NCI-H1092 treated with DMSO at 0.1 percent for 48 hours (cell line): ENCODE measurements at places on chromosomes 6 and 20.

GRCh38 chr6:125346201-125346925, 44.6 kb upstream of the HDDC2 start:
- no peak for DNase-seq

GRCh38 chr6:134870677-134871498, 79.0 kb downstream of the ALDH8A1 start:
- no peak for DNase-seq

GRCh38 chr6:108797951-108798669, 50.1 kb upstream of the ARMC2 start:
- no peak for DNase-seq

DNA sequence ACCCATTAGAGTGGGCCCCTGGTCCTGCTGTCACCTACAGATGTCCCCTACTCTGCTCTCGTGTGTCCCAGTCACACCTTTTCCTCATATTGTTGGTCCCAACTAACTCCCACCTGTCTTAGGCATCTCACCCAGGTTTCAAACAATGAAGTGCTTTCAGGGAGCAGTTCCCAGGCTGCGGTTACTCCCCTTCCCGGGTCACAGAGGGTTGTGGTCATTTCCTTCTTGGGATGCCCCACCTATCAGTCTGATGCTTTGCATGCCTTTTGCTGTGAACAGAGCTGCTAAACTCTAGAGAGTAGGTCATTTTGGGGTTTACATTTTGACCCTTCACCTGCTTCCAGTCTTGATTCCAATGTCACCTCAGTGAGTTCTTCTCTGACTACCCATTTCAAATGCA, 181.6 kb downstream of the CDC5L start:
- DNase-seq: no peak

DNA sequence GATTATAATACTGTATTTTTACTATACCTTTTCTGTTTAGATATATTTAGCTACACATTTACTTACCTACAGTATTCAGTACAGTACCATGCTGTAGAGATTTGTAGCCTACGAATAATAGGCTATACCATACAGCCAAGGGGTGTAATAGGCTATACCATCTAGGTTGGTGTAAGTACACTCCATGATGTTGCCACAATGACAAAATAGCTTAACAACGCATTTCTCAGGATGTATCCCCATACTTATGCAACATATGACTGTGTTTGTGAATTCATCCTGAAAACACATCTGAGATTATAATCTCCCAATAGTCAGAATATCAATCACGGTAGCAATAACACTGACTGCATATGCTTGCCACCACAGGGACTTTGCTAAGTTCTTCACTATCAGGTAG, 20.7 kb downstream of the B4GALT5 start:
- DNase-seq: no peak

- no peak for DNase-seq
Measured at GRCh38 chr6:90135667-90136066, 161.0 kb downstream of the BACH2 start.

DNA sequence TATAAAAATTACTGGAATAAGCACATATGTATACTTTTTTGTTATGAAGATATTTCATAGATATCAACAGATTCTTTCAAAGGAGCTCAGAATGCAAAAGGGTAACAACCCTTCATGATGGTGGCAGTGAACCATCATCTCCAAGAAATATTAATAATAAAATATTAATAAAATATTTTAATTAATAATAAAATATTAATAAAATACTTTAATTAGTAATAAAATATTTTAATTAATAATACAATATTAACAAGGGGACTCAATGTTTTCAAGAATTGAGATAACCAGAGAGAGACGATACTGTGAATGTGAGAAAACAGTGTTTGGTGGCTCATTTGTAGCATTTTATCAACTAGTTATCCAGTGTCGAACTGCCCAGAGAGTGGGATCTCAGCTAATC, 86.0 kb upstream of the NT5E start:
- DNase-seq: no peak

DNA sequence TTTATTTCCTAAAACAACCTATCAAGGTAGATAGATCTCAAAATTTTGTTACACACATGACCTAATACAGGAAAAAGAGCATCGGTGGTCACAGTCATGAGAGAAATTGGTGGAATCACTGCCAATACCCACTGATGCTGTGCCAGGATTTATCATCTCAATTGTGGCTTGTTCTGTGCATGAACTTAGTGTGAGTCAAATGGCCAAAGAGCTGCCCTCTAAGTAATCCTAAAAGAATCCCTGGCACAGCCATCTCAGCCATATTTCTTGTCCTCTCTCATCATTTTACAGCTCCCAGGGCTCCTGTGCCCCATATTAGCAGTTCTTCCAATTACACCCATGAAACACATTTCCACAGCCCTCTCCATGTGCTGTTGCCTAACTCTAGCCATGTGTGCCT, 6.1 kb downstream of the GSTA5 start:
- DNase-seq: no peak

GRCh38 chr6:132669690-132670291, 10.8 kb upstream of the TAAR1 start:
- DNase-seq: peak; percentile 21

DNA sequence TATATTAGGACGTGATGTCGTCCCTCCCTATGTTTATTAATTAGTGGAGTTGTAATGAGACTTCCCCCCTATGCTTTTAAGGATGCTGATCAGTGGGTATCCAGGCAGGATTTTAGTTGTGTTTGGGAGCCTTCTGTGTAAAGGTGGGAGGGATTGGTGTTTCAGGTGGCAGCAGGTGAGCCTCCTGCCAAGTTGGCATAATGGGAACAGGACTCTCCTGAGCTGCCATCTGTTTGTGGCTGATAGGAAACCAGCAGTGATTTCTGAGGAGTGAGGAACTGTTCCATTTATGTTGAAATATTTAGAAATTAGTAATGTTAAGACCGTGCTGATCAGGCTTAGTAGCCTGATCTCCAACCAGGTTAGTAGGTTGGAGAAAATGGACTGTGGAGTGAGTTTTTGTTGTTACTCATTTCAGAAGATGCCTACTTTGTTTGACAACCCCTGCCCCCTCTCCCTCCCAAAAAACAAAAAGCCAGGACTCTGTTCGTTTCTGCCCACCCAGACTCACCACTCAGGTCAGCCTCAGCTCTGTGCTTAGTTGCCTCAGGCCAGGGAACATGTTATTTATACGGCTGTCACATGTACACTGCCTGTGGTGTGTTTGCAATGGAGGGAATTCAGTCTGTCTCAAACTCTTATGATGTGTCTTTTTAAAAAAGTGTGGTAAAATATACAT, 55.4 kb upstream of the TULP4 start:
- DNase-seq: no peak

- DNase-seq: no peak
Measured at GRCh38 chr20:12016291-12016690, 98.6 kb downstream of the BTBD3 start.

GRCh38 chr6:169935348-169935718, 183.9 kb downstream of the ERMARD start:
- DNase-seq: no peak

DNA sequence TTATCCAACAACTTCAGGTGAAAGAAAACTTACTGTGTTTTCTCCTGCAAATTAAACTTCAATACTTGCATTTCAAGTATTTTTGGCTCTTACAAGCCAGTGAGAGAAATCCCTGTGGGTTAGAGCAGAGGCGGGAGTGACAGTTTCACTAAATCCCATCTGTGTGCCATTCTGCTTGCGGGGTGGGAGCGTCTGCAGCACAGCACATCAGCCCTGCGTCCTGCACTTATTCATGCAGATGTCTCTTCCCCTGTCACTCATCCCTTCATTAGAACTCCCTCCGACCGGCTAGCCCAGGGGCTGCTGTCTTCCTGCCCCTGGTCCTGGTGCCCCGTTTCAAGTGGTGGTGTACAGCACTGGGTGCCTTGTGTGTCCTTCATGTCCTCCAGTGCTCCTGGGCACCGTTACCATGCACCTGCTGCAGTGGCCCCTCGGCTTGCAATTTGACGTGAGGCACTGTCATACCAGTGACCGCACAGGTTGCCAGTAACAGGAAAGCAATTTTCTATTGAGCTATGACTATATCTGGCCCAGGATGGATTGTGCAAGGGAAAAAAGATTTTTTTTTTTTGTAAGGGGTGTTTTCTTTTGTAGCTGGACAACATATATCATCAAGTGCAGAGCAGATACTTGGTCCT, 59.4 kb downstream of the INSM1 start:
- DNase-seq: no peak

- DNase-seq: no peak
Measured at GRCh38 chr6:20314866-20315845, 86.5 kb upstream of the E2F3 start.

- peak; percentile 34 for DNase-seq
Measured at GRCh38 chr6:150881911-150882481, 16.5 kb downstream of the MTHFD1L start.

- DNase-seq: no peak
Measured at GRCh38 chr20:37317994-37318640, 27.8 kb upstream of the SRC start.

- DNase-seq: no peak
Measured at GRCh38 chr6:29872791-29873190, 45.2 kb downstream of the HLA-G start.

- DNase-seq: no peak
Measured at GRCh38 chr6:167858842-167859664, 32.3 kb downstream of the AFDN start.

GRCh38 chr20:44231713-44232468, 15.2 kb upstream of the GDAP1L1 start:
- no peak for DNase-seq

DNA sequence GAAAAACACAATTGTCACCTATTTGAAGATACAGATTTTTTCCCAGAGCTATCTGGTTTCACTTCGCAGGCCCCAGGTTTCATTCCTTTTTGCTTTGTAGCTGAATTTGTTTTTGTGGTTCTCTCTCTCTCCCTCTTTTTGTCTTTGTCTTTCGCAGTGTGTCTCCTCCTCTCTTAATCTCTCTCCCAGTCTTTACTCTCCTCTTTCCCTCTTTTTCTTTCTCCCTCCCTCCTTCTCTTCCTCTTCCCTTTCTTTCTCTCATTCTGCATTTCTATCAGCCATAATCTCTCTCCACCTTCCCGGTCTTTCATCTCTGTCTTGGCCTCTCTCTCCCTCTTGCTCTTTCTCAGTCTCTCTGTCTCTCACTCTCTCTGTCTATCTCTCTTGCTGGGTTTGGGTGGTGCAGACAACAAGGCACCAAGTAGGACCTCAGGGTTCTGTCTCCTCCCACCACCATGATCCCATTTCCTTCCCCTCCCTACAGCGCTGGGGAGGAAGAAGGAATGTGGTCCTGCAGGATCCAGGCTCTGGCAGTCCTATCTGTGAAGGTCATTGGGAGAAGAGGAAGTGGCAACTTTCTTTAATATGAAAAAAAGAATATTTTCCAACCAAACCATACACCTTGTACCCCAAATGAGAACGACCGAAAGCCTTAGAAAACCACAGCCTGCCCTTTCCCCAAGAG, 63.2 kb downstream of the BANF2 start:
- DNase-seq: no peak

DNA sequence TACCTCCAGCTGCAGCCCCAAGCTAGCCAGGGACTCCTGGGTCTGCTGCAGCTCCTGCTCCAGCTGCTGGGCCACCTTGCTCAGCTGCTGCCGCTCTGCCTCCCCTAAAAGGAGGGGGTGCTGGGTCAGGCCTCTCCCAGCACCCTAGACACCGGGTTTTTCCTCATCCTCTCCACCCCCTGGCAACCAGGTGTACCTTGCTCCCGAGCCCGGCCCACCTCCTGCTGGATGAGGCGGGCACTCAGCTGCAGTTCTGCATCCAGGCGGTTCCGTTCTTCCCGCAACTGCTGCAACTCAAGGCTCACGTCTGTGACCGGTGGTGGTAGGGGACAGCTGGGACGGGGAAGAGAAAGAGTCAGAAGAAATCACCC, 6.1 kb upstream of the PSORS1C2 start:
- no peak for DNase-seq

DNA sequence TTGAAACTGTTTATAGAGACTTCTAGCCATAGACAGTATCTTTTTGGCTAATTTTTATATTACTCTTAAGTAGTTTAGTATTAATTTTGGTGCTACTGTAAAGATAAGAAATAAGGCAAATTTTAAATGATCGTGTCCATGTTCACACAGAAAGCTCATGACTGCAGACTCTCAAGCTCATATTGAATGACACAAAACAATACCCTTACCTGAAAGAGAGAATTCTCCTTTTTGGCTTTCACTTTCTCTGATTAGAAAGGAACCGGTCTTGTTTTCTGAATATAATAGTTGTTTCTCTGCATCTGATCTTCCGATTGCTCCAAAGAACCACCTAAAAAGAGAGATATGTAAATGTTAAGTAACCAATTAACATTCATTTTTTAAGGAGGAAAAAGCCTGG, 57.0 kb downstream of the FRK start:
- DNase-seq: no peak

GRCh38 chr6:20800229-20800628, 266.0 kb downstream of the CDKAL1 start:
- DNase-seq: no peak

DNA sequence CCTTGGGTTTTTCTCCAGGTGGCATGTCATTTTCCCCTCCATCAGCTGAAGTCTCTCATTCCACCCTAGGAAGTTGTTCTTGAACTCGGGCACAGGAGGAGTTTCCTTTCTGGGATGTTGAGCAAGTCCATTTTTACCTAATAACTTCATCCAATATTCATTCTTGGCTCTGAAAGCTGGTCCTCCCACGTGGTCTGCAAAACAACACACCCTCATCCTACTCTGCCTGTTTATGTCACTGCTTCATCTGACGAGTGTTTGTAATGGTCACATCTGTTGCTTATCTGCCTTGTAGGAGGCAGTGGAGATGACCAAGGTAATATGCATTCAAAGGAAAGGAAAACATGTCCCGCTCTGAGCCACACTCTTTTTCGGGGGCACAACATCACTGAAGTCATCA, 41.7 kb upstream of the AIG1 start:
- no peak for DNase-seq

- no peak for DNase-seq
Measured at GRCh38 chr20:8262721-8263120, 130.7 kb downstream of the PLCB1 start.

- no peak for DNase-seq
Measured at GRCh38 chr20:6074145-6074561, 20.3 kb upstream of the LRRN4 start.

DNA sequence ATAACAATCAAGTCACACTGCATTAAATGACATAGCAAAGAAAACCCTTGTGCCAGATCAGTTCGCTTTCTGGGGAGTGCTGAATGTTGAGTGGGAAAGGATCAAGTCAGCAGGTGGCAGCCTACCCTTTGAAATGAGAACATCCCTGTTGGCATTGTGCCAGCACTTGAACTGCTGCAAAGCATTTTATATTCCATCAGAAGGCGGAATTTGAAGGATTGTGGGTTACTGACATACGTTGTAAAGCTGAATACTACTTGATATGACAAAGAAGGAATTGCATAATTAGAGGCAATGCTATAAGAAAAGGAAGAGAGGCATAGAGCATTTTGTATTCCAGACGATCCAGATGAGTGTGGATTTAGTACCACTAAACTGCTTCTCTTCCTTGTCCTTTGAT, 26.5 kb downstream of the BCKDHB start:
- peak; percentile 38 for DNase-seq

- no peak for DNase-seq
Measured at GRCh38 chr20:57396984-57397692, 5.9 kb downstream of the RBM38 start.

- peak; percentile 27 for DNase-seq
Measured at GRCh38 chr6:43355862-43356590, 13.4 kb downstream of the ZNF318 start.
